ENCODE measurements at places on chromosomes 3 and 15.

DNA sequence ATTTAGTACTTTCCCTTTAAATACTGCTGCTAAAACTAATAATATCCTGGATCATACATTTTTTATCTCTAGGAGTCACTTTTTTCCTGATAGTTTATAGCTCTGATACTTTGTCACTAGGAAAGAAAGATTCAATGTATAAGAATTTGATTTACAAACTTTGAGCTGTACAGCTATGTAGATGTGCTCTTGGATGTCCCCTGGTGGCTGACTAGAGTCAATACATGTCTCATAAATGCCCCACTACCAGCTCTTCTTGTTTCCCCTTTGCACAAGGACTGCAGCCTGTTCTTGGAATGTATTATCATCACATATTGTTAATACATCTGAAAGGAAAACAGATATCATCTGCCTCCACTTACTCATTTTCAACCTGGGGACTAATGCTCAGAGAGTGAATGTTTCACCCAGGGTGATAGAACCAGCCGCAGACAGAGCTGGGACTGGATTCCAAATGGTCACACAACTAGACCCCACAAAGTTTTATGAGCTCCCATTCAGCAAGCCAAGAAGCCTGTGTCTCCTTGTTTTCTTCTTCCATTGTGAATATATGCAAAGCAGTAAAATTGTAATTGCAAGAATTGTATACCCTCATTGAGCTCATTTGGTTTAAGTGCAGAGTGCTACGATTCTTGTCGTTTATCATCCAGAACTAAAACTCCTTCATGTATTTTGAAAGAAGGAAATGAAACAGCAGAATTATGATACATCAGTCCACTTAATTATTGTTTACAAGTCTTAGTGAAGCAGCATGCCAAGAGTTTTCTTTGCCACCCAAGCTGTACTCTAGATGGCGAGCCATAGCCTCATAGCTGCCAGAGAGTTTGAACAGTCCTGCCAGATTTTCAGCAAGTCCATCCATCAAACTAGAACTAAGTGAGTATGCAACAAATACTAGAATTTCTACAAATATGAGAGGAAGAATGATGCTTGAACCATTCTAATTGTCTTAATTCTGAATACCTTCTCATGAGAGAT is 261.6 kb upstream of the LMCD1 start:
- DNase-seq, result no peak

GRCh38 chr15:65421360-65422215 is 1.2 kb downstream of the IGDCC4 start:
- DNase-seq, result no peak

- DNase-seq, result peak; percentile 34
Observed at GRCh38 chr3:46478341-46478740, 13.6 kb upstream of the LTF start.

- no peak for DNase-seq
Observed at GRCh38 chr3:139540651-139541531, 1.3 kb upstream of the RBP1 start.

DNA sequence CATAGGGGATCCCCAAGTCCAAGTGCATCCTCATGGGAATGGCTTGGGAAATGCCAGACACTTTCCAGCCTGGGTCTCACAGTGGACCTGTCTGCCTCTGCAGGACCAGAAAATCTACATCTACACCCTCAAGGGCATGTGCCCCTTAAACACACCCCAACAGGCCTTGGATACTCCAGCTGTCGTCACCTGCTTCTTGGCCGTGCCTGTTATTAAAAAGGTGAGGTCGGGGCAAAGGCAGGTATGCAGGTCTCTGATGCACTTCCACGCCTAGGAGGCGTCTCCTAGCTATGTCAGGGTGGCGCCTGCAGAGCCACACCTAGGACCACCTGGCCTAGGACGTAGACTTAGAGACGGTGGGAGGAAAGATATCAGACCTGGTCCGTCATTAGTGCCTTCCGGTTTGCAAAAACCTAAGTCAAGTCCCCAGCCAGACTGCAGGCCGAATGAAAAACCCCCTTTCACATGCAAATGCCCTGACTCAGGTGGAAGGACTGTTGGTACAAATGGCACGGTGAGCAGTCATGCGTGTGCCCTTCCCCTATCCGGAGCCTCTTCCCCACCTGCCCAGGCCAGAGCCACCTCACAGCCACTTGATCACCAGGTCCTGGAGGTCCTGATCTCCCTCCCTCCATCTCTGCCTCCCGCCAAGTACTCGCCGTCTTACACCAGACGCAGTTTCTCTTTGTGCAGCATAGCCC is 143.5 kb downstream of the LRRK1 start:
- DNase-seq, result no peak

DNA sequence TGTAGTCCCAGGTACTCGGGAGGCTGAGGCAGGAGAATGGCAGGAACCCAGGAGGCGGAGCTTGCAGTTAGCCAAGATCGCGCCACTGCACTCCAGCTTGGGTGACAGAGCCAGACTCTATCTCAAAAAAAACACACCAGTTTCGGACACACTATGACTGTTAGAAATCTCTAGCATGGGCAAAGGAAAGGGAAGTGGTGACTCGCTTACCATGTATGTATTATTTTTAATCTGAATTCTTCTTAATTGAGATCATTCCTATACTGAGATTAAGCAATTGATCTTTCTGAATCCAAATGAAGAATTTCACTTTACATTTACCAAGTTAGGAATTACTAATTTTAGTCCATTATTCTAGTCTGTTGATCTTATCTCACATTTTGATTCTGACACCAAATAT is 459.2 kb upstream of the ALCAM start:
- no peak for DNase-seq

GRCh38 chr3:110965976-110966375 is 105.6 kb upstream of the NECTIN3 start:
- DNase-seq, result no peak

DNA sequence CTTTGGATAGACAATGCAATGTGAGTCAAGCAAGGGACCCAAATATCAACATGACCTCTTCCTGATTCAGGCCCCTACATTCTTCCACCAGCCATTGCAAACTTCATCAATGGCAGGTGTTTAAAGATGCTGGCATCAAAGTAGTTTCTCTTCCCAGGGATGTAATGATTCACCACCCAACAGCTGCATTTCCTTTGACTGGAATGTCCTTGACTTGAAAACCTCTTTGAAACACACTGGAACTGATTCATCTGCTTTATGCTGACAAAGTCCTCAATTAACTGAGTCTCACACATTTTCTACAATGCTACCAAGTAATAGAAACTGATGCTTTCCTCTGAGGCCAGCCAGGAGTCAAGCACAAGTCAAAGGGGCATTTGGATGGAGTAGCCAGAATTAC is 385.5 kb downstream of the GBE1 start:
- no peak for DNase-seq

- no peak for DNase-seq
Observed at GRCh38 chr3:105828703-105829102, 40.1 kb downstream of the CBLB start.

DNA sequence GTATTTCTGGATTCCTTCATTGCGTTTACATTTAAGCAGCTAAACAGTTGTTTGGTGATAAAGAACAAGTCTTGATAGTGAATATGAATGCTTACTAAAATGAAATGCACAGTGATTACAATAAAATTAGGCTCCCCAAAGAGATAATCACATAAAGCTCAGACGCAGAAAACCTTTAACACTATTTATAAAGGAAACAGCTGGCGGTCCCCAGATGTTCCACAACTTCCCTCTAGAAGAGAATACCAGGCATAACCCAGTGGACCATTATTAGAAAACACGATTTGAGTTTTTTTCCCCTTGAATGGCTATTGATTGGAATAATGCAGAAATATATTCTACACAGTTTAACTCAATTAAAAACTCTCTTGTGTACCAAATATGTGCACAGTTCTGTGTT is 573.2 kb downstream of the DIPK2A start:
- DNase-seq, result no peak

- no peak for DNase-seq
Observed at GRCh38 chr15:89937365-89938350, 24.9 kb upstream of the ARPIN start.

DNA sequence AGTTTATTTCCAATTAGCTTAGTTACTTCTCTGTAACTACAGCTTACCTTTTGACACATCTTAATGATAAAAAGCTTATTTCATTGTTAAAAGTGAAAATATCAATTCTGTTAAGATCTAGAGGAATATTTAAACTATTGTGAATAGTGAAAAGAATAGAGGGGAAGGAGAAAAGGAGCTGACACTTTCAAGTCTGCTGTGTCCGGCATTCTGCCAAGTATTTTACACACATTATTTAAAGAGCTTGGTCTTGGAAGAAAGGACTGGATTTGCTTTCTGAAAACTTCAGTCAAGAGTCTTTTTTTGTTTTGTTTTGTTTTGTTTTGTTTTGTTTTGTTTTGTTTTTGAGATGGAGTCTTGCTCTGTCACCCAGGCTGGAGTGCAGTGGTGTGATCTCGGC is 34.8 kb downstream of the CCDC80 start:
- DNase-seq, result no peak

- no peak for DNase-seq
Observed at GRCh38 chr15:42077689-42078088, 16.7 kb downstream of the PLA2G4D start.

DNA sequence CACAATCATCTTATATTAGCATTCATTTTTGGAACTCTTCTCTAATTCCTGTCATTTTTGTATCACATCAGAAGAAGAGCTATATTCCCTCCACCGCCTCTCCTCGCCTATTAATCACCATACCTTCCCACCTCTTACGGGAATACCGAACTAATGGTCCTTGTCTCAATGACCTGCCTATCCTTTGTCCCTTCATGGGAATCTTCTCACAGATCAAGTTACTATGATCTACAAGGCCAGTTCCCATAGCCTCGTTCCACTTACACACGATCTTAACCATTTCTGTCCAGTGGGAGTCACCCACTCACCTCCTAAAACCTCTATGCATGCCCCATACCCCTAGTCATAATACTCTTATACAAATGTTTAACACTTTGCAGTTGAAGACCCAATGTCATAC is 342.6 kb upstream of the TPRG1 start:
- DNase-seq, result no peak

DNA sequence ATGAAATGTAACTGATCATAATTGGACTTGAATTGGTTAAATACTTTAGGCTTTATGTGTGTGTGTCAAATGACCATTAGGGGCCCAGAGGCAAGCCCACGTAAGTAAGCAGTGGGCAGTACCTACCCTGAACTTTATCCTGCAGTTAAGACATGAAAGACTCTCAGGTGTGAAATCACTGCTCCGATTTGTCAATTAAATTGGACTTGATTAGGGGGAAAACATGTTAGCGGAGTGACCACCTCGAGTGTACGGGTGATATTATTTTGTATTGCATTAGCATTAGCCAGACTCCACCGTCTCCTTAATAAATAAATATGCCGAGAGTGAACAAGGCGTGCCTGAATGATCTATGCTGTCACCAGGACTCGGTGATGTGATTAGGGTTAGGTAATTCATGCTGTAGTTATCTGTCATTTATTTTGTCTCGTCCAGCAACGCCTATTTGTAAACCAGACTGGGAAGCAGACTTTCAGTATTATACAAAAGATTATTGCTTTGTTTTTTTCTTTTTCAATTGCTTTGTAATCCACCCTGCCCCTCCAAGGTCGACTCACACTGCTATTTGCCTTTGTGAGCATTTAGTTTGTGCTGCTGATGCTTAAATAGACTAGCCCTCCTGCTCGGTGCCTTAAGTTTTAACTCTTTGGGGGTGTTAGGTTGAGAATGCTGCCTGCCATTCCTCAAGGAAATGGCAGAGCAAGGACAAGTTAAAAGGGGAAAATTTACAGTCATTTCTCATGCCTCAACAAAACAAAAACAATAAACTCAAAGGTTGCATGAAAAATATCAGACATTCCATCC is 1.8 kb downstream of the RBMS3 start:
- no peak for DNase-seq

GRCh38 chr15:101120987-101121386 is 130.9 kb downstream of the CHSY1 start:
- no peak for DNase-seq

- DNase-seq, result no peak
Observed at GRCh38 chr3:68648494-68648893, 283.9 kb downstream of the TAFA4 start.

DNA sequence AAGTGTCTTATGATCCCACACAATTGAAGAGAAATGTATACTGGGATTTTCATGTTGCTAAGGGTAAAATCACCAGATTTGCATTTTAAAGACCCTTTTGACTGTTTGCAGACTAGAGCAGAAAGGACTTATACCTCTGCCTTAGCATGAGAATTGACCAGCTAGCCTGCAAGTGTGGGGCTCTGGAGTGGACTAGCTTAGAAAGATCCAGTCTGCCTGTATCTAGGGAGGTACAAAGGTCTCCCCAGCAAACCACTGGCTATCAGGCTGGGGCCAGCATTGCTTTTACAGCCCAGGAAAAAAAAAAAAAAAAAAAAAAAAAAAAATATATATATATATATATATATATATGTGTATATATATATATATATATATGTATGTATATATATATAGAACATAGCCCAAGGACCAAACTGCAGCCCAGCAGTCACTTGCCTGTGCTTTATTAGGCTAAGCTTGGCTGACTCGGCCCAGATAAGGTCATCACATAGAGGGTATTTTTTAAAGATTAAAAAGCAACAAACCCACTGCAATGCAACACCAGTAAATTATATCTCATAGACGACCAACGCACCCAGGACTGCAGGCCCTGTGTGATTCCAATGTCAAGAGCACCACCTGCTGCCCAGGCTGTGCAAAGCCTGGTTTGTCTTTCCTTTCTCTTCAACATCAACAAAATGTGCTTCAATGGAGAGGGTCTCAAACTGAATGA is 63.7 kb downstream of the DCLK3 start:
- DNase-seq, result peak; percentile 49

GRCh38 chr3:55687526-55687925 is 200.4 kb upstream of the WNT5A start:
- no peak for DNase-seq

- no peak for DNase-seq
Observed at GRCh38 chr15:66233487-66234415, 19.8 kb downstream of the MEGF11 start.

DNA sequence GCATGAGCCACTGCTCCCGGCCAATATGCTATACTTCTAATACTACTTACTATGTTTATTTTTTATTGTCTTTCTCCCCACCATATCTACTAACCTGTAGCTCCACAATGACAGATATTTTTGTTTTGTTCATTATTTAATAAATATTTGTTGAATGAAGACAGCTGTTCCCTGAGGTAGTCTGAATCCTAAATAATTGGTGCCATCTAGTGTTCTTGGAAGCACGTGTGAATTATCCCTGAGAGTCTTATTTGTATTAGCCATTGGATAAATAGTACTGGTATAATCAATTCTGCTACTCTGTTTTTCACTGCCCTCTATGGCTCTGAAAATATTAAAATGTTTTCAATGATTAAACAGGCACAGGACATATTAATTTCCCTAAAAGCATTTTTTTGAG is 5.6 kb upstream of the APPL1 start:
- DNase-seq, result no peak

GRCh38 chr15:78129751-78130287 is 1.4 kb downstream of the CIB2 start:
- DNase-seq, result no peak

GRCh38 chr15:74787251-74788041 is 5.6 kb downstream of the CSK start:
- DNase-seq, result peak; percentile 61

GRCh38 chr3:181823716-181824115 is 112.0 kb downstream of the SOX2 start:
- no peak for DNase-seq

Measured in left lobe of liver (tissue), 2 donors.